Fibroblast of skin of right quadriceps (primary cell): ENCODE measurements at places on chromosomes 5 and 9.

DNA sequence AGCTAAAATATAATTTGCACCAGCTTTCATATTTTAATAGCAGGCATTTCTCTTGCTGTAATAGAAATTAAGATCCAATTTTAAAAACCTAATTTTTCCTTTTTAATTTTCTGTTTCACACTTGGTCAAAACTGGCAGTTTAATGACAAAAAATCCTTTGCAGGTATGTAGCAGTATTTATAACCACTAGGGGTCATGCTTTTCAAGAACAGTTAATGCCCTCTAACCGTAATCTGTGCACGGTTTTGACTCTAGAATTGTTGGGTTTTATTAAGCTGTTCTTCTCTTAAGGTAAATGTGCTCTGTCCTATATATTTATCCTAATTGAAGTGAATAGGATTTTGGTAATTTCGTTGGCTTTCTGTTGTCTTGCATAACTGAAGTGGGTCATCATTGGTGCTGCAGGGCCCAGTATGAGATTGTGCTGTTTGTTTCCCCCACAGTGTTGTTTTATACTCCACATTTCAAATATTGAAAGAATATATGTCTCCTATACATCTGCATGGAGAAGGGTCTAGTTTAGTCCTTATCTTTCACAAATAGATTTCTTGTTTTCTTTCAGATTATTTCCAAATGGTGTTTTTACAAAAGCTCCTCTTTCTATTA lies 107.4 kb downstream of the SCAMP1 start:
- peak; percentile 53 for DNase-seq

- no peak for DNase-seq
Observed at GRCh38 chr5:83864652-83865051, 144.0 kb upstream of the HAPLN1 start.

GRCh38 chr5:97548739-97549080 lies 365.7 kb upstream of the RIOK2 start:
- DNase-seq = no peak

GRCh38 chr5:157431544-157432200 lies 28.3 kb upstream of the NIPAL4 start:
- DNase-seq = peak; percentile 75

DNA sequence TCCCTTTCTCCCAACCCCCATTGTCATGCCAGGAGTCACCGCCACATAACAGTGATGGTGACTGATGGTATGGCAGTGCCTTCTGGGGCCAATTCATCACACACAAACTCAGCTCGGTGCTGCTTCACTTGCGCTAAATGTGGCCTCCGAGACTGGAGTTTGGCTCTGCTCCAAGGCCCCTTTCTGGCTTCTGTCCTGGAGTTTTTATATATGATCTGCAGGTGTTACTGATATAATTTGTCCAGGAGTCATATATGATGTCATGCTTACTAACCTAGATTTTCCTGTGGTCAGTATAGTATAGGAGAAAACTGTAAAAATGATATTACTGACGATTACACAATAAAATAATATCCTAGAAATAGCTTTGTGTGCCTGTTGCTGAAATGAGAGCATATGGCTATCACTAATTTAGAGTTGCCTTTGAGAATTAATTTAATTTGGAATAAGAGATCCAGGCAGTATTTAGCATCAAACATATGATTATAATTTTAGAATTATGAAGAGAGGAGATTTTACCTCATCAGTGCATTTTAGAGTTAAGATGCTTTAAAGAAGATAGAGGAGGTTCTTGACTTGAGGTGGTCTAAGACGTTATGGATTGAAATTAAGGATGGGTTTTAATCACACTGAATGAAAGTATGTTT lies 334.1 kb upstream of the CD180 start:
- peak; percentile 5 for DNase-seq

DNA sequence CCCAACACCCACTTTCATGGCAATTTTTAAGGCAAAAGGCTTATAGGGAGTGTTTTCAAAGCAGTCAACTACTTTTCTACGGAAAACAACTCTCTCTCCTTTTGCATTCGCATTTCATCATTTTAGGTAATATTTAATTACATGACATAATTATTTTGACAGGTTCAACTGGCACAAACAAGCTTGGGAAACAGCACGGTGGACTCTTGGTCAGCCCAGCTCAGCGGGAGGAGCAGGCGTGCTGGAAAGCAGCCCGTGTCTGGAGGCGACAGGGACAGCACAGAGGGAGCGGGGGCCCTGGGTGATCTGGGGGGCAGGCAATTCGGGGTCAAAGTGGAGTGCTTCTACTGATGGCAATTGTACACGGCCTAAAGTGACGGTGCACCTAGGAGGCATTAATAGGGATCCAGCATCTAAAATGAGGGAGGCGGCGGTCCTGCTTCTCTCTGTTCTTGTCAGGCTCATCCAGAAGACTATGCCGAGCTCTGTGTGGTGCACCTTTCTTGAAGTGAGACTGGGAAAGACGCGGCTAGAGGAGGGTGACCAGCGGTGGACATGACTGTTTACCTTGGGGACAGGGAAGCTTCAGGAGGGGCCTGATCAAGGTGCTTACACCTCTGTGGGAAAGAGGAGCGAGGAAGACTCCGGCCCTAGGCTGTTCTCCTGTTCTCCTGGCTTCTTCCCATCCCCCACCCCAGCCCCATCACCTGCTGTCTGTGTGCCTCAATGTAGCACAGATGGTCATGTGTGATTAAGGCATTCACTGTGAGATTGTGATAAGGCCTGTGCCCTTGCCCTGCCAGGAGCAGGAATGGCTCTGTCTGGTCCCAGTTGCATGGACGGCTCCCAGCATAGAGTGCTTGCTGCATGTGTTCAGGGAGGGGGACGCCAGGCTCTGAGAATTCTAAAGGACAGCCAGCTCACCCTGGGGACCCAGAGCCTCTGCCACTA lies 3.4 kb downstream of the MYMK start:
- DNase-seq = no peak

- no peak for DNase-seq
Observed at GRCh38 chr5:80905405-80905804, 54.8 kb upstream of the RASGRF2 start.

DNA sequence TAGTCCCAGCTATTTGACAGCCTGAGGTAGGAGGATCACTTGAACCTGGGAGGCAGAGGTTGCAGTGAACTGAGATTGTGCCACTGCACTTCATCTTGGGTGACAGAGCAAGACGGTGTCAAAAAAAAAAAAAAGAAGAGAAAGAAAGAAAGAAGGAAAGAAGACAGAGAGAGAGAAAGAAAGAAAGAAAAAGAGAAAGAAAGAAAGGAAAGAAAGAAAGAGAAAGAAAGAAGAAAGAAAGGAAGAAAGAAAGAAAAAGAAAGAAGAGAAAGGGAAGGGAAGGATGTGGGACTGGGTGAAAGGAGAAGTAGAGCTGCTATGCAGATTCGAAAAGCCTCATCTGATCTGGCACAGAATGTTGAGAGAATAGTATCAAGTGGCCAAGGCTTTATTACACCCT lies 23.7 kb upstream of the SCAMP1 start:
- no peak for DNase-seq

- DNase-seq = no peak
Observed at GRCh38 chr9:124613849-124614248, 106.7 kb upstream of the NR5A1 start.
